ENCODE measurements at places on chromosomes 7 and 10.

GRCh38 chr7:5214236-5214635, 24.2 kb downstream of the WIPI2 start:
- DNase-seq, result no peak

DNA sequence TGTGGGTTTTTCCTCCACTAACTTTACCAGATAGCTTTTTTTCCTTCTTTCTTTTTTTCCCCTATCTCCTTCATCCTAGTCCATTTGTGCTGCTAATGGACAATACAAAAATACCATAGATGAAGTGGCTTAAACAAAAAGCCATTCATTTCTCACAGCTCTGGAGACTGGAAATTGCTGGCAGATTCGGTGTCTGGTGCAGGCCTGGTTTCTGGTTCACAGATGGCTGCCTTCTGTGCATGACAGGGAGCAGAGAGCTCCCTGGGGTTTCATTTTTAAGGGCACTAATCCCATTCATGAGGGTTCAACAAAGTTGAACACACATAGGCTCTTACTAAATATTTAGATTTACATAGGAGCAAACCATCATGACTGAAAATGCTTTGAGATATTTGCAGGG, 467.4 kb downstream of the TYW1 start:
- DNase-seq, result no peak

- DNase-seq, result no peak
Observed at GRCh38 chr7:155705623-155706360, 61.3 kb downstream of the RBM33 start.

DNA sequence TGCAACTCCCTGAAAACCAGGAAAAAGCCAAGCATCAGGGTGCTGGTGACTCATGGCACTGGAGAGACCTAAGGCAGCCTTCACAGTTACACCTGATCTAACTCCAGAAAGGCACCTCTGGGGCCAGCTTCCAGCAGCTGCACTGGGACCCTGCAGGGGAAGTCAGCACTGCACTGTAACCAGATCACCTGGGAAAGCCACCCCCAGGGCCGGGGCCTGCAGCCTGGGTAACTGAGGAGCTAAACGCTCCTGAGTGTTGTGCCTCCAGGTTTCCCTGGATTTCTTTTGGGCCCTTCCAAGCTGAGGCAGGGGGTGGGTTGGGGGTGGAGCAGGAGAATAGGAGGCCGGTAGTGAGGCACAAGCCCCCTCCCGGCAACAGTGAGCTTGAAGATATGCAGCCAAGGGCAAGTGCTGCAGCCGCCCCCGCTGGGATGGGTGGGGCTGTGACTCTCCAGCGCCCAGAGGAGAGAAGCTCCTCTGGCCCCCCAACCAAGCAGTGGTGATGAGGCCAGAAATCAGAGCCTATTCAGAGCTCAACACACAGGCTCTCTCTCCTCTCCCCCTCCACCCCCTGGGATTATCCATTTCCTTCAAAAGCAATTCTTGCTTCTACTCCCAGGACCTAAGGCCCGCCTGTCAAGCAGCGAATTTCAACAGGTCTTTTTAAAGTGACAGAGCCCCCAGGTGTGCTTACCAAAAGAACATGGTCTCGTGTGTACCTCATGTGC, 2.6 kb downstream of the CXCL12 start:
- DNase-seq, result no peak

GRCh38 chr7:5638994-5639393, 142.5 kb downstream of the RNF216 start:
- no peak for DNase-seq

DNA sequence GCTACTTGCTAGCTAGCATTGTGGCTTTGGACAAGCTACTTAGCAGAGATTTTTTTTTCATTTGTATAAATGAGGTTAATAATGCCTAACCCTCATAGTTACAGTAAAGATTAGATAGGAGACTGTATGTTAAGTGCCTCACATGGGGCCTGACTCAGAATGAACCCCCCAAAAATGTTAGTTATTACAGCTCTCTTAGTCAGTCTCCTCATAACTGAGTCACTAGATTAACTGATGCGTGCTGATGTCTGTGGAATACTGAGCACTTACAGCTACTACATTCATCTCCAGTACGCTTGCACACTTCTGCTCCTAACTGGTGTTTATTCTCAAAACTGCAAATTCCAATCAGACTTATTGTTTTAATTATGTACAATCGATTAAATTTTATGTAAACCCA, 315.3 kb downstream of the SNX13 start:
- no peak for DNase-seq

GRCh38 chr10:60901561-60902235, 42.3 kb downstream of the RHOBTB1 start:
- DNase-seq, result no peak

DNA sequence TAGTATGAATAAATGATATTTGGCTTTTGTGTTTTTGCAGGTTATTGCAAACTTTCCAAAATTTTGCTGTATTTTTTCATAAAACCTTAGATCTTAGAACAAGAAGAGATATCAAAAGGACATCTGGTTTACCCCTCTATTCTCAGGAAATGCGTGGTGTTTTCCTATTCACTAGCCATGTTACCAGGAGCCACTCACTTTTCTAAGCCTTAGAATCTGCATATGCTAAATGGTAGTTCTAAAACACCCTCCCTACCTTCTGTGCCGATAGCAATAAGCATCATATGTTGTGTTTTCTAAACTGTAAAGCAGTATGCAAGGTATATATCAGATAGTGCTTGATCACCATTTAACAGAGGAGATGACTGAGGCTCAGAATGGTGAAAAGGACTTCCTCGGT, 715.0 kb upstream of the CELF2 start:
- no peak for DNase-seq

DNA sequence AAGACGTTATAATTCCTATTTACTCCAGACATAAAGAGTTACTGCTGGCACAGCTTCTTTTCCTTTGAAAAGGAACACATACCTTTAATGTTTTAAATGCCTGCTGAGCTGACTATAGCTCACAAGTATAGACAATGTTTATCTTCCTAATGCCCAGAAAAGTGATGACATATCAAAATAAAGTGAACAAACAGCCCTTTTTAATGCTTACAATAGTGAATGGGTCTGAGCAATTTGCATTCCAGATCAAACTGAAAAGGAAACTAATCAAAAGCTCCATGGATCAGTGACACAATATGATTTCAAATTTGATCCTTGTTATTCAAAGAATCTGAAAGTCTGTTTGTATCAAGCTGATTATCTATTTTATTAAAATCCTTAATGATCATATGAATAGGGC, 233.6 kb upstream of the SEMA3E start:
- DNase-seq, result no peak

DNA sequence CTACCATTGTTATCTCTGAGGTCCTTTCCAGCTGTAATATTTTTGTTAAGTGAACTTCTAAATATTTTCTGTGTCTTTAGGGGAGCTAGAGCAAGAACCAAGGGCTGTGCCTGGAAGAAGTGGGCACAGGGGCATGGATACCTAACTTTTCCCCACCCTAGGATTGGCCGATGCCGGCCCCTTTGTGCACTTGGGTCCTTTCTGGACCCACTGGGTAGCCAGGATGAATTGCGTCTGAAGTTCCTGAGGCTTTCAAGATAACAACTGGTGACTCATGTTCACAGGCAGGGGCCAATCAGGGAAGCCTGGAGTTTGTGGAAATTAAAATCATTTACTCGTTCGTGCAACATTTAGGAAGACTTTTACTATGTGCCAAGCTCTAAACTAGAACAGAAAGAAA, 758 bp downstream of the DPCD start:
- DNase-seq, result no peak

DNA sequence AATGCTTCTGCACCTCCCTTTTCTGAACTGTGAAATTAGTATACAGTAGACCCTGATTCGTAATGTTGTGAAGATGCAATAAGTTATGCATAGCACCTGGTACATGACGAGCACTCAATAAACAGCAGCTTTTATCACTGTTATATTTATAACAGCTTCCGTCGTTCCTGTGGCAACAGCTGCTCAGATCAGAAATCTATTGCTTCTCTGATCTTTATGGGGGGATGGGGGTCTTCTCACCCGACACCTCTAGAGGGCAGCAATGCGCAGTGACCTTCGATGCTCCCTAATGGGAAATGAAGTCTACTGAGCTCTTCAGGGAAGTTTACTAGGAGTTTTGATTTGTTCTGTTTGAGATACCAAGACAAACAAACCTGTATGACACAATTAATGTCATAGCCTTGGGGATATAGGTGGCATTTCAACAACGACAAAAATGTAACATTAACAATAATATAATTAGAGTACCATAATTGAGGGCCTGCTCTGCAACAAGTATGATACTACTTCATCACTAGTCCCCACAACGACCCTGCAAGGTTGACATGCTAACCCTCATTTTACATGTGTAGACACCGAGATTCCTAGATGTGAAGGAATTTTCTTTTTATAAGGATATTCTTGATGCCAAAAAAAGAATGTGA, 289.6 kb downstream of the SFMBT2 start:
- DNase-seq, result peak; percentile 13

DNA sequence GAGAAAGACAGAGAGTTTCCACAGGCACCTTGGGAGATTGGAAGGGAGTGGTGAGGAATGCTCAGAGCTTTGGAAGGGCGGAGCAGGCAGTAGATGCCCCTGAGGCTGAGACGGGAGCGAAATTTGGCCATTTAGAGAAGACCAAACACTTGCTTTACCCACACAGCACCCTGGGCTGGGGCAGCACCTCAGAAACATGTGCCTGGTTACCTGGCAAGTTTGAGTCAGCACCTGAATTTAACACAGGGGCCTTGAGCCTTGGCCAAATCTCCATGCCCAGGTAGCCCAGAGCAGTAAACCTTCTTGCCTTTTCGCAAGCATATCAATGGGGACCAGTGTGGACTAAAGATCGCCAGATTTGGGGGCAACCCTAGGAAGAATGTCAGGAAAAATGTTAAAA, 111.9 kb upstream of the NFE2L3 start:
- DNase-seq, result no peak

GRCh38 chr10:117865945-117866344, 180.8 kb downstream of the RAB11FIP2 start:
- DNase-seq, result no peak

- no peak for DNase-seq
Observed at GRCh38 chr7:44305564-44306507, 19.6 kb downstream of the CAMK2B start.

DNA sequence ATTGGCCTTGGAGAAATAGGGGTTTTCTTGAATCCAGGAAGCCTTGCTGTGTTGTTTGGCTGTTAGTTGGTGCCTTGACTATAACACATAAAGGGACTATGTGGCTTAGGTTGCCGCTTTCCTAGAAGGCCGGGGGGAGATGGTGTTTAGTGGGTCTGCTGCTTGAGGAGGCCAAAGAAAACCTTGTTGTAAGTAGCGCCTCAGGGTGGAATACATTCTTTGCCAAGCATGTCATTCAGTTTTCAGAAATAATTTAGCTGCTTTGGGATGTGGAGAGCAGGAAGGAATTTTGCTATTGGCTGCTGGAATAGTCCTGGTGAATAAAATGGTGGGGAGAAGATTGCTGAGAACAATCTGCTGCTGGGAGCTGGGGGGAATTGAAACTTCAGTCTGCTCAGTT, 132.9 kb upstream of the WNT16 start:
- DNase-seq, result no peak

DNA sequence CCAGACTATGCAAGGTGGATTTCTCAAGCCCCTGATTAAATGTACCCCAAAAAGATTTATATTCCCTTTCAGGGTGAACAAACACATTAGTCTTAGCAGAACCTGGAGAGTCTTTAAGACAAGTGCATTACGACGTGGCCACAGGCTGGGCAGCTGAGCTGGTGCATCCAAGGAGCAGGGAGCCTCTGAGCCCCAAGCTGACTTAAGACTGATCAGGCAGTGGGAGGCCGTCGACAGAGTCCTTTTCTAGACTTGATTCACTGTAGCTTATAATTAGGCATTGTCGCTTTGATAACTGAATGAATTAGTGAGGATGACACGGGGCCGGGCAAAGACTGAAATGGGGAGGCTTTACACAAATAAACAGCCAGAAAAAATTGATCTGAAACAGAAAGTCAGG, 353.2 kb downstream of the GPAM start:
- no peak for DNase-seq

DNA sequence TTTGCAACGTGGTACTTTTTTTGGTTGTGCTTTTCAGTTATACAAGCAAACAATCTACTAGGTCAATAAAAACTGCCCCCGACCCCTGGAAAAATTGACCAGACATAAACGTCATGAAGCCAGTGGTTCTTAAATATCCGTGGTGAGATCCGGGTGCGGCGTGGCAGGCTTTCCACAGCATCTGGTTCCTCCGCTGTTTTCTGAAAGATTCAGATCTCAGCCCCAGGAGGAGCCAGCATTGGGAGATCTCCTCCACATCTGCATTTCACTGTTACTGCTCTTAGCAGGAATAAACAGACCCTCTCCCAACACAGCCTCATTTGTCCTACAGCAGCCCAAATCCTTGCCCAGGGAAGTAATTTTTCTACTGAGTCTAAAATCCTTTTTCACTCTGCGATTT, 664.3 kb upstream of the FOXK1 start:
- DNase-seq, result no peak

- DNase-seq, result no peak
Observed at GRCh38 chr7:120395526-120396019, 122.6 kb downstream of the KCND2 start.

GRCh38 chr10:74165530-74165901, 14.5 kb downstream of the ADK start:
- DNase-seq, result no peak

GRCh38 chr7:53658951-53659350, 623.5 kb downstream of the POM121L12 start:
- DNase-seq, result no peak

- DNase-seq, result no peak
Observed at GRCh38 chr10:8026349-8027259, 27.9 kb upstream of the GATA3 start.

DNA sequence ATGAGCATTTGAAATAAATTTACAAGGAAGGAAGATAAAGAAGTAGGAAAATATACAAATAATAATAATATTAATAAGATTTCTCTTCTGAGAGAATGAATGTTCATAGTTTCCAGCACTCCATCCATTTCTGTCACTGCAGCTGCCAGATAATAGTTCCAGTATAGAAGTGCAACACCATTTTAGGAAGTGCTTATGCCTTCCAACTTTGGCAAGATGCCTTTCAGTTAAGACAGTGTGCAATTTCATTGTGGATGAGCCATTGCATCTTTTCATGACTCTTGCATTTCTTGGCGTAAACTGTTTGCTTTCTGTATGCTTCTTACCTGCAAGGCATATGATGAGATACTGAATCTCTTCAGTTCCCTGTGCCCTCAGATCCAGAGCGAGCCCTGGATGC, 185.0 kb downstream of the PDE1C start:
- no peak for DNase-seq

- no peak for DNase-seq
Observed at GRCh38 chr7:38518541-38518940, 112.6 kb downstream of the AMPH start.

DNA sequence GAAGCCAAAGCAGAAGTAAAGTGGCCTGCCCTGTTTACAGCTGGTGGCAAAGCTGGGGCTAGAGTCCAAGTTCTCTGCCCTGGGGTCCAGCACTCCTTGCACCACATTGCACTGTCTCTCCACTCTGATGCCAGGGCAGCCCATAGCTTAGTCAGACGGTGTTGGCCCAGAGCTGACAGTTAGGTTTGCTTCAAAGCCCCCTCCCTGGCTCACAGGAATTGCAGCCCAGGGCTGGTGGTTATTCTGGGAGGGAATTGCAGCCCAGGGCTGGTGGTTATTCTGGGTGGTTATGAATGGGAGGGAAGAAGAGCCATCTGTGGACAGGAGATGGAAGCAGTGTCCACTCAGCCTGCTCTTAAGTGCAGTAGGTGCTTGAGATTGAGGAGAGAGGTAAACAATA, 88.9 kb downstream of the SCRN1 start:
- no peak for DNase-seq

GRCh38 chr7:38066391-38066790, 111.7 kb upstream of the STARD3NL start:
- DNase-seq, result no peak
